Aortic smooth muscle cell (primary cell): ENCODE measurements at places on chromosomes 3 and 15. TPM values are rescaled to one million over a fixed set of nuclear protein-coding genes. Genes with fewer than 3 reads are reported as not detected.

Gene CAV3
- not detected in 2 replicates for total RNA-seq

Gene GOLGA8O
- total RNA-seq: 1.6 and 3.2 TPM in 2 replicates

Gene CYP1A1
- 0.53 and 1.7 TPM in 2 replicates for total RNA-seq

Gene CKMT1A
- total RNA-seq: not detected in 2 replicates

Gene NDN
- 39.4 and 42.4 TPM in 2 replicates for total RNA-seq

Gene CCNL1
- 90.8 and 113 TPM in 2 replicates for total RNA-seq

Gene CYP8B1
- total RNA-seq: not detected in 2 replicates

Gene ONECUT1
- not detected in 2 replicates for total RNA-seq

Gene RTP1
- not detected in 2 replicates for total RNA-seq

Gene CORO2B
- 4.8 and 5.5 TPM in 2 replicates for total RNA-seq

Gene CYP1A2
- total RNA-seq: not detected in 2 replicates

Gene PRTG
- 0.40 and 0.62 TPM in 2 replicates for total RNA-seq

Gene CSTA
- total RNA-seq: 0.66 TPM in 1 of 2 replicates, not detected in the other

Gene TMEM44
- total RNA-seq: 21.3 and 21.9 TPM in 2 replicates

Gene CCR8
- not detected in 2 replicates for total RNA-seq

Gene COL6A5
- not detected in 2 replicates for total RNA-seq

Gene GOLGA8Q
- 1.7 and 2.0 TPM in 2 replicates for total RNA-seq

Gene MYRIP
- total RNA-seq: 4.2 and 4.5 TPM in 2 replicates

Gene ZNF662
- 1.7 and 2.1 TPM in 2 replicates for total RNA-seq
